Astrocyte of the spinal cord (primary cell): ENCODE measurements at places on chromosomes 5 and 9.
A peak's percentile ranks its signal among the peaks of the same experiment; 100 is the strongest.

- DNase-seq, result no peak
These were observed 127.2 kb downstream of the VPS13A start for GRCh38 chr9:77304543-77304942.

DNA sequence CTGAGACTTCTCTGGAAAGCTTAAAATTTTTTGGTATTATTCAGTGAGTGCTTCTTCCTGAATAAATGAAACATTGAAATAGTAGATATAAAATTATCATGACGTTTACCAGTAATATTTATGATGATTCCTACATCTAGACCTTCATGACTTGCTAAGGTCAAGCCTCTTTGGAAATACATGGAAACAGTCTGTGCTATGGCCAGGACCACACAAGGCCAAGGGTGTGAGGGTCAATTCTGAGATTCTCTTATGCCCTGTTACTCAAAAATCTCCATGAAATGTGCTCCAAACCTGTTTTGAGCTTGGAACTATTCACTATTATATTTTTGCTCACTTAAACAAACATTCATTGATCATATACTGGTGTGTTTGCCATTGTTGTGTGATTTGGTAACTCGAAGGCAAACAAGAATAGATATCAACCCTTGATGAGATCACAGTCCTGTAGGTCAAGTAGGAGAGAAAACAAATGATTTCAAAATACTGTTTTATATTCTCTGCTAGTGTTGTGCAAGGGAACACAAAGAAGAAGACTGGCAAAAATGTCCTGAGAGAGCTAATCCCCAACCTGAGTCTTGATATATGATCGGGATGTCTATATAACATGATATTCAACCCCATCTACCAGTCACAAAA lies 1254.9 kb upstream of the DMAC1 start:
- DNase-seq, result no peak

- no peak for DNase-seq
These were observed 286.9 kb upstream of the ATP10B start for GRCh38 chr5:161138751-161139455.

DNA sequence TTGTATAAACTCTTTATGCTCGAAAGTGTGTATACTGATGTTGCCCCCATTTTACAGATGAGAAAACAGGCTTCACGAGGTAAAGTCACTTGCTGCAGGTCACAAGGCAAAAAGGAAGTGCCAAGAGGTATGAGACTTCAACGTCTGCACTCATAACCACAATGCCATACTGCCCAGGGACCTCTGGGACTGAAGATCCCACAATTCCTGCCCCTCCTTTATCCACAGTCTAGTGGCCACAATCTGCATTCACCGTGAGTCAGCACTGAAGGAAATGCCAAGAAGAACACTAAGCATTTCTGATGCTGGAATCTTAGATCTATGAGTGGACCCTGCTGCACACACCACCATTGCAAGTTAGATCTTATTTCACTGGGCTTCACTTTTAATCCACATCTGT lies 37.3 kb downstream of the MED27 start:
- peak; percentile 94 for DNase-seq
